ENCODE measurements at places on chromosomes 3 and 15.

DNA sequence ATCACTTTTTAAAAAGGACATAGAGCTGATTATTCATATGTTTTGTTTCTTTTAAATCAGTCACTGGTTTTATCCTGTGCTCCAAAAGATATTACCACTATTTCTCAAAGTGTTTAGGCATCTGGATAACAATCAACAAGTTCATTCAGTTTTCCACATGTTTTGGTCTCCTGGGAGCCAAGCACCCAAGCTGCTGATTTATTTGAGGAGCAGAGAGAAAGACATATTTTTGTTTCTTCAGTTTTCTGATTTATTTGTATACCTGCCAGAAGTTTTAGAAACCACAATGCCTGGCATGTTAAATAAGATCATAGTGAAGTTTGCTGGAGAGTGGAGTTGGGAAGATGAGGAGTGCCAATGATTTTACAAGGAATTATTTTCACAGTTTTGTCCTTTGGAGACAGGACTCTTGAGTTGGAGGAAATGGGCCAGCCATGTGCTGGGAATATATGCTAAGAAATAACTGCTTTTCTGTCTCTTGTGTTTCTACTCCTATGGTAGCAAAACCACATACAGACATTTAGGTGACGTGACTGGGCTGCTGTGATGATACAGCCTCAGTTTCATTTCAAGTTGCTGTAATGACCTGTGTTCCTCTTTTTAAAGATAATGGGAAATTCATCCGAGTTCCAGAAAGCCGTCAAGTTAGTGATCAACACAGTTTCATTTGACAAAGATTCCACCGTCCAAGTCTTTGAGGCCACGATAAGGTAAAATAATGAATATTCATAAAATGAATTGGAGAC, 11.7 kb downstream of the EDEM1 start:
- DNase-seq = no peak

GRCh38 chr15:56732135-56732885, 999 bp downstream of the ZNF280D start:
- DNase-seq = no peak

- DNase-seq = no peak
Observed at GRCh38 chr15:97082830-97083229, 752.3 kb downstream of the NR2F2 start.

DNA sequence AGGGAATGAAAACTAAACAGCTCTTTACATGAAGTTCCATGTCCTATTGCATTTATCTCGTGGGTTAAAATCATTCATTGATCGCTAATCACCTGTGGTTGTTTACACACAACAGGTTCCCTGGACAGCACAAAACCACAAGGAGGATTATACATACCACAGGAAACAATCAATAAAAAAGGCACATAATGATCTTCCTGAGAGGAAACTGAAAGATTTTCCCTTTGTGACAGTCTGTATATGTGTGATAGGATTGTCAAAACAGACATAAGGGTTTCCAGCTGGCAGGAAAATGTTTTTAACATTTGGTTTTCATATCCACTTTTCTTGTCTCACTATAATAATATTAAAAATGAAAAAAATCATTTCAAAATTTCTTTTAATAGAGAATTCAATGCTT, 541.8 kb downstream of the NLGN1 start:
- DNase-seq = no peak

DNA sequence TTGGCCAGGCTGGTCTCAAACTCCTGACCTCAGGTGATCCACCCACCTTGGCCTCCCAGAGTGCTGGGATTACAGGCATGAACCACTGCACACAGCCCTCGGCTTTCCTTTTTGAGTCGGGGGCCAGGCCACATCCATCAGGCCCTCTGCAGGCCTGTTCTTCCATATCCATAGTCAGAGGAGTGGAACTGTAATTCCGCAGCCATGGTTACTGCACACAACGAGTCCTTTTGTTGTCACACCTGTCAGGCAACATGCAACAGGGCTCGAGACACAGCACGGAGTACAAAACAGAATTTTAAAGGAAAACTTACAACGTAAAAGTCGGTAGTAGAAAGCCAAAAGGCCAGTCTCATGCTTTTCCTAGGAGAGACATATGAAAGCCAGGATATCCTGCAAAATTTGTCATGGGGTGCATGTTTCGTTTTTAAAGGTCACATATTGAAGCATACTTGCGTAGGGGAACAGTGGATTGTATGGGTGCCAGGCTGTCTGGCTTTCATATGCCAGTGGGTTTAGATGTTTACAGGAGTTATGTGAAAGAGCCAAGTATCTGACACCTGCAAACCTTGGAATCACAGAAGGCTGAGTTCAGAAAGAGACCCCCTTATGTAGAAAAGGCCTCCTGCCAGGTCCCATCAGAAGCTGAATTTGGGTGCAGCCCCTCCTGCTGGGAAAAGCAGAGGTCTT, 63.2 kb upstream of the LPP start:
- DNase-seq = no peak

- no peak for DNase-seq
Observed at GRCh38 chr3:168752339-168752738, 656.6 kb upstream of the GOLIM4 start.

- DNase-seq = no peak
Observed at GRCh38 chr3:169454823-169455222, 208.7 kb downstream of the MECOM start.

- no peak for DNase-seq
Observed at GRCh38 chr15:23854912-23855659, 168.0 kb upstream of the NDN start.

- DNase-seq = no peak
Observed at GRCh38 chr3:90015688-90016356, 908.4 kb downstream of the EPHA3 start.

- DNase-seq = no peak
Observed at GRCh38 chr3:138356730-138357405, 8.5 kb downstream of the MRAS start.

- DNase-seq = no peak
Observed at GRCh38 chr3:94522488-94522887, 459.6 kb downstream of the NSUN3 start.

DNA sequence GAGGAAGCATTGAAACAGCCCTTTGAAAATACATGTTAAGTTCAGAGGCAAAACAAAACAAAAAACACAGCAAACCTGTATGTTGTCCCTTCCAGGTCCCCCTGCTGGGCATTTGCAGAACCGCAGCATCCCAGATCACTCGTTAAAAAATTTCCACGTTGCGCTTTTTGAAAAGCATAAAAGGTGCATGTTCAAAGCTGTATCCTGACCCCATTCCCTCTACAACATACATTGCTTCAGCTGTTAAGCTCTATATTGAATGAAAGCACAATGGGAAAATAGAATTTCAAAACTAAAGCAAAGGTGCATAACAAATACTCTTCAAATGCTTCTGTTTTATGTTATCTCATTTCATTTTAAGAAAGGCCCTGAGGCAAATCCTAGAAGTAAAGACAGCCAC, 328.3 kb downstream of the THSD4 start:
- DNase-seq = peak; percentile 2

- DNase-seq = no peak
Observed at GRCh38 chr3:97350971-97351370, 413.6 kb upstream of the ARL6 start.

DNA sequence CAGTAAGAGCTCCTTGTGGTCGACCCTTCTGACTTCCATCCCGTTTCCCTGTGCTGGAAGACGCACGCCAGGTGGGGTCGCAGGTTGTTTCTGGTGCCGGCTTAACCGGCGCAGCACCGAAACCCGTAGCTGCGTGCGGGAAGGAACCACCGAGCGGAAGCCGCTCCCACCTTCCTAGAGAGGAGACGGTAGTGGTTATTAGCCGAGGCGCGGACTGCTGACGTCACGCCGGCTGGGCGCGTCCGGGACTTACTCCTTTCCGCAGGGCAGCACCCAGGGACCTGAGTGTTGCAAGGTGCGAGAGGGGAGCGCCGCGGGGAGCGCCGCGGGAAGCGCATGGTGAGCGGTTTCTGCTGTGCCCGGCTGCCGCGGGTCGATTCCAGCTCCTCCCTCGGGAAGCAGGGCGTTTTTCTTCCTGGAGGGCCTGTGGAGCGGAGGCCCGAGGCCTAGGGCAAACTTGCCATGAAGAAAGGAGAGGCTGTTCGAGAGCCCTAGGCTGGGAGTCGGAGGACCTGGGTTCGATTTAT, at the start of gene ZNF501:
ZNF501 (plus strand) TSS at position 252 of the 527 bp plus-strand sequence. CDS start 4,787 bp downstream, outside the sequence.
- DNase-seq = peak; percentile 67

DNA sequence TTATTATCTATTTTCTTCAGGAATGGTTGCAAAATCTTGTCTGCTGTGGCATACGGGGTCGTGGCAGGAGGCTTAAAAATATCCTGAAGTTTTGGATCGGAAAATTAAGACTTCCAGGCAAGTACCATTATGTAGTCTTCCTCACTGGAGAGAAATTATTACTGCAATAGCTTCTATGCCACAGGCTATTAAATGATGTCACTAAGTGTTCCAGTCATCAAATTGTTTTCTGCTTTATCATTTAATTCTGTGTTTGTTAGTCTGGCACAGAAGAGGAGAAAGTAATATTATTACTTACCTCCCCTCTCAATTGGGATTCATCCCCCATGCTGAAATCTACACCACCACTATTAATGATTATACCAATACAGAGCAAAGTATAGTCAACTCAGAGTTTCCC, 378.2 kb upstream of the ALCAM start:
- no peak for DNase-seq

DNA sequence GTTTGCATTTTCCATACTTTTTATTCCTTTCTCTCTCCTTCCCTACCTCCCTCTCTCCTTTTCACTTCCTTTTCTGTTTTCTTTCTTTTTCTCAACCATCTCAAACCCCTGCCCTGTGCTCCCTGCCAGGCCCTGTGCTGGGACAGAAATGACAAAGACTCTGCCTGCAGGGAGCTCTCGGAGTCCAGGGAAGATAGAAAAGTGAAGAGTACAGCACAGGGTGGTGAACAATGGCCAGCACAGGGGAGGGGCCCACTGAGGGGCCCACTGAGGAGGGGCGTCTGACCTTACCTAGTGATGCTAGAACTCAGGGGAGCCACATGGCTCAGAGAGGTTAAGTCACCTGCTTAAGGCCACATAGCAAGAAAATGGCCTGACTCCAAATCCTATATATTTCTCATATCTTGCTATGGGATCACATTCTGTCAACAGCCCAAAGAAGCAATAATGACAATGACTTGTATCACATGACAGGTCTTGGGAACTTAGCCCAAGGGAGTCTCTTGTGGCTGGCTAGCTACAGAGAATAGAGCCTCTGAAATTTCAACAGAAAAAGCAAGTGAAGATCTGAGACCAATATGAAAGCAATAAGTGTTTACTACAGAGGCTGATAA, 44.3 kb upstream of the ATP2B2 start:
- DNase-seq = no peak

- DNase-seq = no peak
Observed at GRCh38 chr3:127791221-127791913, 30.9 kb downstream of the MGLL start.

GRCh38 chr3:170044795-170045244, 7.0 kb downstream of the GPR160 start:
- DNase-seq = no peak

DNA sequence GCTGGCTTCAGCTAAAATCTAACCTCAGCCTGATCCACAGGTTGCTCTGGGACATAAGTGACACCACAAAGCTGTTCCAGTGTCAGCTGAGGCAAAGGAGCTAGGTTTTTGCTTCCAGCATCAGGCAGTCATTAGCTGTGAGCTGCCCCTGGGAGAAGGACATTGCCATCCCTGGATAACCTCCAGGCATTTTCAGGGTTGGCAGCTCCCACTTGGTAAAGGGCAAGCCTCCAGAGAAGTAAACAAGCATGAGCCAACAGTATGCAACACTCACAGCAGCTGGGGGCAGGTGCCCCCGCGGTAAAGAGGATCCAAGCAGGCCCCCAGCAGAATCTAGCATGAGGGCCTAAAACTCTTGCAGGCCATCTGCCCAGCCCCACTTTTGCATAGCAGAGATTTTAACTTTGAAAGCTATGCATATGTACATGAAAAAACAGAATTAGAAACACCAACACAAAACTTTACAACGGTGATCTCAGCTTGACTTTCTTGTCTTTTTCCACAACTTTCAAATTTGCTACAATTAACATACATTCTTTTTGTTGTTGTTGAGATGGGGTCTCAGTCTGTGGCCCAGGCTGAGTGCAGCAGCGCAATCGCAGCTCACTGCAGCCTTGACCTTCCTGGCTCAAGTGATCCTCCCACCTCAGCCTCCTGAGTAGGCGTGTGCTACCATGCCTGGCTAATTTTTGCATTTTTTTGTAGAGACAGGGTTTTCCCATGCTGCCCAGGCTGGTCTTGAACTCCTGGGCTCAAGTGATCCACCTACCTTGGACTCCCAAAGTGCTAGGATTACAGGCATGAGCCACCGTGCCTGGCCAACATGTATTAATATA, 83.8 kb upstream of the TPM1 start:
- DNase-seq = no peak

DNA sequence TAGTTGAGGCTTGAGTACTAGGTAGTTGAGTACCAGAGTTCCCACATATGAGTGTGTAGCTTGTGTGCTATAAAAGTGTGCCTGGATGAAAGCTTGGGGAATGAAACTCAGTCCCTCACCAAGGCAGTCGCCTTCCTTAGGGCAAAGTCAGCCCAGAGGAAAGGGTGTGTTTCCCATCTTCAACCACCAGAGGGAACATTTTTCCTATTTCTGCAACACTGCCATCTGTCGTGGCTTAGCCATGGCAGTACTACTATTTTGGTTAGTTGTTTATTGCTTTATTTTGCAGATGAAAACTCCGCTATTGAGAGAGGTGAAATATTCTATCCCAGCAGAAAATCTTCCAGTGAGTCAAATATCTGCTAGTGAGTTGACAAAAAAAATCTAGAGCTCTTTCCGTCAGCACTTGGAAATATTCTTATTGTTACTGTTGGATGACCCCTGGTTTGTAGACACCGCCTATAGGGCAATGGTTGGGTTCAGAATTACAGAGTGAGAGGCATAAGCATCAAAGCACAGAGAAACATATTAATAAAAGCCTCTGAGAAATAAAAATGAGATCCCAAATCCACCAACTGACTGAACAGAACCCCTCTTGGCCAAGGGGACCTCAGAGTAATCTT, 239.9 kb downstream of the CPNE4 start:
- no peak for DNase-seq

DNA sequence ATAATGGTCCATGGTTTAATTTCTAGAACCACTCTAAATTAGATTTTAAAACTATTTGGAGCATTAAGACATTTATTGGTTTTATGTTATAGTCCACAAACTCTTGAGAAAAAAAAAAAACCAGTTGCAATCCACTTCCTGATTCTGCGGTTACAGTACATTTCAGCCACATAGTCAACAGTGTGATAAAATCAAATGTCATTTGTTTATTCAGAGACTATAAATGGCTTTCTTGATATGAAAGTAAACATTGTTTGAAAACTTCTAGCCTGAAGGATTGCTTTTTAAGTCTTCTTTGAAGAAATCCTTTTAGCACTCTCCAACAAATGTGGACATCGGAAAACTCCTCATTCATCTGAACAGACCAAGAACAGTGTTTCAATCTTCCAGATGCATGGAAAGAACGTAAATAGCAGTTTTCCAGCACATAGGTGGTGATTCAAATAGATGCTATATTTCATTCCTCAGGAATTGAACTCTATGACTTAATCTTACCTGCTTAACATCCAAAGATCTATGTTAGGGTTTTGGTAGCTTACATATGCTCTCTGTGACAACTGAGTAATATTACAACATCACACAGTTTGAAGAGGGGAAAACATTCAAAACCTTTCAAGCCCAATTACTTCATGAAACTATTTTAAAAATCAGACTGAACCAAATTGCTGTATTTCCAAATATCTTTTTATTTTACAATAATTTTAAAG, 87.8 kb upstream of the UBE2E2 start:
- DNase-seq = no peak

Measured in activated CD4-positive, CD25-positive, alpha-beta regulatory T cell treated with anti-CD3 and anti-CD28 coated beads, Interleukin-2, amount 50 U/mL, for 16 hours (primary cell).